ENCODE measurements at places on chromosomes 2 and 18.

DNA sequence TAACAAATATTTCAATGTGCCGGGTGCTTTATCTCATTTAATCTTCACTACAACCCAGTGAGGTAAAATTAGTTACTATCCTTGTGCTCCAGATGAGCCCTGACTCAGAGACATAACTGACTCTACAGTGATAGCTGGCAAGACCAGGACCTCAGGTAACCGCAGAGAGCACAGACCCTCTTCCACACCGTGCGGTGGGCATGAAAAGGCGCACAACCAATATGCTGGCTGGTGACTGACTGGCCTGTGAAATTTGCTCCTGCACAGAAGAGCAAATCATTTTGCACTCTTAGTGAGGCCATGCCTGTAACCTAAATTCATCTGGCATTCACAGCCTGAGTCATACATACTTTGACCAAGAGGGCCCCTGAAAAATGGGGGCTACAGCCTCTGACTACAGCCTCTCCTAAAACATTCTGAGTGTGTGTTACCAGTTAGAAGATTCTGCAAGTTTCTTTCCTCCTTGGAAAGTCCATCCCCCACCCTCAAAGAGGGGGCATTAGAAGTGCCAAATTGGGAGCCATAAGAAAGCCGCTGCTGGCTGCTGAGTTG lies 22.4 kb upstream of the MSGN1 start:
- no peak for DNase-seq

- no peak for DNase-seq
Measured at GRCh38 chr2:223451-223850, 40.4 kb downstream of the SH3YL1 start.

GRCh38 chr18:32480581-32480980 lies 9.9 kb upstream of the GAREM1 start:
- DNase-seq, result no peak

GRCh38 chr2:2270808-2271415 lies 60.2 kb downstream of the MYT1L start:
- DNase-seq, result no peak

- DNase-seq, result no peak
Measured at GRCh38 chr2:58614219-58614618, 373.1 kb upstream of the FANCL start.

DNA sequence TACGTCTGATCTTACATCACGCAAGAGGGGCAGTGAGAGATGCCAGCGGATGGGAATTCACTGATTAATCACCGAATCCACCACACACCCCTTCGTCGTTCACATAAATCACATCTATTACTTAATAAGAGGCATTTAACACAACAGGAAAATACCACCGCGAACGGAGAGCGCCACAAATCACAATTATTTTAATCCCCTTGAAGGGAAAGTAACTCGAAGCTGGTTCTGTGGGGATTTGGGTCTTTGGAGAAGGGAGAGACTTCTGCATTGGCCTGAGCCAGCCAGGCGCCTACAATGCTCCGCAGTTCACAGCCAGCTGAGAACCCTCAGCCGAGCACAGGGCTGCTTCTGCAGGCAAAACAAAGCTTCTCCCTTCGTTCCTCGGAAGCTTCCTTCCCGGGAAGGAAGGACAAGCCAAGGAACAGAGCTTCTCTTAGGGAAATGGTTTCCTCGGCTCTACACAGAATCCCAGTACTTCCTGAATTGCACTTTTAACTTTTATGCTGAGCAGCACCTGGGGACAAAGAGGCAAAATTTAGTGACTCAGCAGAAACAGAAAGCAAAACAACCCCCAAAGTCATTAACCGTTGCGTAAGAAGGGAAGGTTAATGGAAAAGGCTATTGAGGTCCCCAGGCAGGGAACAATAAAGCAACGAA lies at the start of gene LRP1B:
TSS of gene LRP1B (minus strand) at position 7 of the 660 bp plus-strand sequence. CDS start 287 bp downstream, outside the sequence.
- peak; percentile 3 for DNase-seq

GRCh38 chr18:24459772-24460171 lies 665 bp upstream of the HRH4 start:
- no peak for DNase-seq

- DNase-seq, result no peak
Measured at GRCh38 chr2:156437931-156438410, 1.8 kb downstream of the GPD2 start.
